CD4-positive, alpha-beta T cell treated with Interleukin-6 for 4 hours (primary cell): ENCODE measurements at places on chromosomes 1 and 21.

GRCh38 chr1:43550598-43551246, 20.0 kb downstream of the PTPRF start:
- no peak for DNase-seq

DNA sequence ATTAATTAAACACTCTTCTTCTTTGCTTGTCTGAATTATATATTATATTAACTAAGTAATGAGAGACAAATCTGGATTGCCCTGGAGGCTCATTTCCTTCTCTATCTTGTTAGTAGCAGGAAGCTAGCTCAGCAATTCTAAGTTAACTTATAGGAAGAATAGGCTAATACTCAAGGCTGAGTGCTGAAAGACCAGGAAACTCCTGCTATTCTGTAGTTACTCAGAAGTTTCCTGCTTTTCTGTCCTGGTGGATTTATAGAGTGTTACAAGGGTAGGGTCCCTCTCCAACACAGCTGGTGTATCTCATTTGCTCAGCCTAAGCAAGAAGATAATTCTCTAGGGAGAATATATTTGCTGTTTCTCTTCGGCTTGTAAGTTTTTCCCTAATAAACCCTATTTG, 29.2 kb downstream of the HSPA13 start:
- DNase-seq, result no peak

DNA sequence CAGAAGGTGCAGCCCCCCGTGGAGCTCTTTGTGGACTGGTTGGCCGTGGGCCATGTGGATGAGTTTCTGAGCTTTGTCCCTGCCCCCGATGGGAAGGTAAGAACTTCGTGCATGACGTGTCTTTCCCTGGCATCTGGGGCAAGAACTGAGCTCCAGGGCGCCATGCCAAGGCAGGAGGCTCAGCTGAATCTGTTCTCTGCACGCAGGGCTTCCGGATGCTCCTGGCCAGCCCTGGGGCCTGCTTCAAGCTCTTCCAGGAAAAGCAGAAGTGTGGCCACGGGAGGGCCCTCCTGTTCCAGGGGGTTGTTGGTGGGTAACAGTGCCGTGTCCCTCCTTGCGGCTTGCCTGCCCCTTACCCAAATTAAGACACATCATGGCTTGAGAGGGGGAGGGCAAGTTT, 27.7 kb downstream of the PADI3 start:
- DNase-seq, result no peak

- peak; percentile 35 for DNase-seq
Observed at GRCh38 chr1:101108111-101108500, 82.5 kb upstream of the DPH5 start.

DNA sequence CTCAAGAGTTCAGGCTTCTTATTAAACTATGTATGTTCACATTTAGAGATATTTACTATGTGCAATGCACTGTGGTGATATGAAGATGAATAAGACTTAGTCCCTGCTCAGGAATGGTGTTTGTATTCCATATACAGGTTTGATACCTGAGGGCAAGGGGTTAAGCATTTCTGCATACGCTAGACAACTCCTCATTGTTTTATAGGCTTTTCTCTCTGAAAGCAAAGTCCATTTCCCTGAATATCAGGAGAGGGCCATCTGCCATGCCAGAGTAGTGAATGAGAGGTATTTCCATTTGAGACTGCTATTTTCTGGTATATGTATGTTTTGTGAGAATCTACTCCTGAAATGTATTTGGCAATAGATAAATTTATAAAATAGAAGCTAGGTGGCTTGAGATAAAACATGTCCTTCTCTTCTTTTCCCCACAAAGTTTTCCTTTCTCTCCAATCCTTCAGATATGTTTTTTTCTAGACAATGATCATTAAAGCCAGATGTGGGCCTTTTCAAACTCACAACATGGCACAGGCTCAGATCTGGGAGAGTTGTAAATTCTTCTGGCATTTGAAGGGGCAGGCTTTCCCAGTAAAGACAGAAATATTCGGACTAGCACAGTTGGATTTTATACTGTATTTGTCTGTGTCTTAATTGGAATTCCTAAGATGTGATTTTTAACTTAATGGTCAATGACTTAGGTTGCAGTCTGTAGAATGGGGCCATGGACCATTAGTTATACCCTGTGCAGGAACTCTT, 73.3 kb upstream of the WDR26 start:
- DNase-seq, result no peak

DNA sequence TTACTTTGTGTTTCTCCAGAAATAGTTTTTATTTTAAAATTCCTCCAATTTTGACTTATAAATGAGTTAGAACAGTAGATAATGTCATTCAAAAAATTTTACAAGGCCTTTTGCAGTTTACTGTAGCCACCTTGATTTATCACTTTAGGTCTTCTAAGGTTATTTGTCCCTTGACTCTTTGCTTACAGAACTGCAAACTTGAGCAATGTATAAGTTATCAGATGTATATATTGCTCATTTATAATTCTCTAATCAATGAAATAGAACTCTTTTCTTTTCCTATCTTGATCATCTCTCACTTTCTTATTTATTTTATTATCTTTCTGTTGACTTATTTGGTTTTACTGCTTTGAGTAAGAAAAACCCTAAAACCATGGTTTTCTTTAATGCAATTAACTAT, 5.8 kb upstream of the SPTA1 start:
- no peak for DNase-seq

GRCh38 chr1:230427981-230428380, 1.8 kb upstream of the PGBD5 start:
- no peak for DNase-seq

DNA sequence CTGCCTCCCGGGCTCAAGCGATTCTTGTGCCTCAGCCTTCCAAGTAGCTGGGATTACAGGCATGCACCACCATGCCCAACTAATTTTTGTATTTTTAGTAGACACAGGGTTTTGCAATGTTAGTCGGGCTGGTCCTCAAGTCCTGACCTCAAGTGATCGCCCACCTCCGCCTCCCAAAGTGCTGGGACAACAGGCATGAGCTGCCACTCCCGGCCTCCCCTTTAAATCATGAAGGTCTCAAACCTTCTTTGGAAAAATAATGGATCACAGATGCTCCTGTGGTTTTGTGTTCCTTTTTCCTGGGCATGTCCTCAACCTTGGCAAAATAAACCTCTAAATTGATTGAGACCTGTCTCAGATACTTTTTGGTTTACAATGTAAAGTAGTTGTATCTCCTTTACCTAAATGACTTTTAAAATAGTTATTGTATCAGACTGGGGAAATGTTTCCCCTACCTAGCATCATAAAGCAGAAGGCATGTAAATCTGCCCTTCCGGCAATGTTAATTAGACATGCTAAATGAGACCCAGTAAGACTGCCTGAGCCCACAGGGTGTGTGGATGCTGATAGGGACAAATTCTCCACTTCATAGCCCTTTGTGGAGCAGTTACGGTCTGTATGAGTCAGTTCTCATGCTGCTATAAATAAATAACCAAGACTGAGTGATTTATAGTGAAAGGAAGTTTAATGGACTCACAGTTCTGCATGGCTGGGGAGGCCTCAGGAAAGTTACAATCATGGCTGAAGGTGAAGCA, 27.8 kb downstream of the CBR1 start:
- no peak for DNase-seq

DNA sequence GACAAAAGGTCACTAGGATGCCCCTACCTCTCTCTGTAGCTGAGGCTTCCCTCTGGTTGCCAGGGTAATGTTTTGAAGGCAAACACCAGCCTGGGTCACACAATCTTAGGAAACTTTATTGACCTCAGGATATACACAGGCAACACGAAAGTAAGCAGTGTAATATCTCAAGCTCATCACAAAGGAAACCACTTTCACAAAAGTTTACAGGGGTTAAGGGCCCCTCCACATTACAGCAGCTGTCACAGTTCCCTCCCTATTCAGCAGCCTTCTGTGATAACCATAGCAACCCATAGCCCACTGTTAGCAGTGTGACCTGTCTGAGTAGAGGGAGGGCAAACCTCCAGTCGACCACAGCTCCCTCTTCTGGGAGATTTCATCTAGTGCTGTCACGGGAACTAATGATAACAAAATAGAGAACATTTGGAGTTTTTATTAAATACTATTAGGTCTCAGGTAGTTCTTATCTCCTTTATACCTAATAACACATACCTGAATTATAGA, 149.8 kb downstream of the PTPRC start:
- peak; percentile 3 for DNase-seq

GRCh38 chr1:152035539-152036266, 1.1 kb downstream of the S100A11 start:
- peak; percentile 31 for DNase-seq

DNA sequence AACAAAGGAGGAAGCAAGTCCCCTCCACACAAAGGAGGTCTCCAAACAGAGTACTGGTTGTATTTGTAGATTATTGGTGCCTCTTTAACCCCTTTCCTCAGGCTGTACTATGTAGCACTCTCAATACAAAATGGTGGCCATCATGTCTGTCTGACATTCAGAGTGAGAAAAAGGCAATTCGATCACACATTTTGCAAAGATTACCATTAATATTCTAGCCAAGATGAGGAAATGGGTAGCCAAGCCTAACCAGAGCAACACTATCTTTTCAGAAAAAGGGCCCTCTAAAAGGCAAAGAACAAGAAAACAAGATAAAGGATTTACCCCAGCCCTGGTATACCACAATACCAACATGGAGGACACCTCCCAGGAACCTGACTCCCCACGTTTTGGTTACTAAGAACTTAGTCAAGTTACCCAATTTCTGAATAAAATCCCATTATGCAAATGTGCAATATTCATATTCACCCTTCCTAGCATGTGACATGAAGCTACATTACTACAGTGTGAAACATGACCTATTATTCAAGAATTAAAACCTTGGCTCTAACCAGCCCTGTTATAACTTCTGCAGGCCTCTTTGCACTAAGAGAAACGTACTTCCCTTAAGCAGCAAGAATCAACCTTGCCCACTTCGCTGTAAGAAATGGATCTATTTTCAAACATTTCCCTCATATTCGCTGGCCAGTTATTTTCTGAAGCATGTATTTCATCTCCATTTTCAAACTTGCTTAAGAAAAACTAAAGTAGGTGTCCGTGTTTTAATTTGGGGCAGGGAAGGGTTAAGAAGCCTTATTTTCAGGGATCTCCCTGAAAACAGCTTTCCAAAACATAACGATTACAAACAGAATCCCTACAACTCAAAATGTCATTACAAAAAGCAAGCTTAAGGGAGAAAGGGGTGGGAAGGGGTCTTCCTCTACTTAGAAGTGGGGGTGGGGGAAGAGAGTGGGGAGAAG, 2.1 kb downstream of the KDM5B start:
- no peak for DNase-seq
